ENCODE measurements at places on chromosomes 2 and 18.
A peak's percentile ranks its signal among the peaks of the same experiment; 100 is the strongest.

- DNase-seq = no peak
Measured at GRCh38 chr18:56890632-56891031, 239.5 kb downstream of the WDR7 start.

GRCh38 chr18:45839414-45840395 is 14.2 kb downstream of the SIGLEC15 start:
- DNase-seq = peak; percentile 25

DNA sequence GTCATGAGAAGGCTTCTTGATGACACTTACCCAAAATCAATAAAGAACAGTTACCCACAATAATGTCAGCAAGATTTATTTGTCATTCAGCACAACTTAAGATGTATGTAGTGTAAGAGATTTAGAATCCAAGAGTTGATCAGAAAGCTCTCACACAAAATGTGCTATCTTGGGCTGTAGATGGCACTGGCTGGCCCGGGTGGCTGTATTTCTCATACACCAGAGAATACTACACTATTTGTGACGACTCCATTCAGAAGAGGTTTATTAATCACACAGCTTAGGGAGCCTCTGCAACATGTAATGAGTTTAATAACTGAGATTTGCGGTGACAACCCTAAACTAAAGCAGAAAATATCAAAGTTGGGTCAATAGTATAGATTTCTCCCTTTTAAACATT is 530.4 kb upstream of the KLHL29 start:
- DNase-seq = no peak

DNA sequence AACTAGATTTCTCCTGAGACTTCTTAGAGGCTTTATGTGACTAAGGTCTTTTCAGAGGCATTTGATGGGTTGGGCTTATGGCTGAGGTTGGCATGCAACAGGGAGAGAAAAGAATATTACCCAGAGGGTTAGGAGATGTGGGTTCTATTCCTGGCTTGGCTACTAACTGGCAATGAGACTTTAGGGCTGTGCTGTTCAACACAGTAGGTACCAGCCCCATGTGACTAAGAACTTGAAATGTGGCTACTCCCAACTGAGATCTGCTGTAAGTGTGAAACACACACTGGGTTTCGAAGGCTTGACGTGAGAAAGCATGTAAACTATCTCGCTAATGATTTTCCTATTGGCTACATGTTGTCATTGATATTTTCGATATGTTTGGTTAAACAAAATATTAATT is 324.9 kb upstream of the SLC14A2 start:
- no peak for DNase-seq

DNA sequence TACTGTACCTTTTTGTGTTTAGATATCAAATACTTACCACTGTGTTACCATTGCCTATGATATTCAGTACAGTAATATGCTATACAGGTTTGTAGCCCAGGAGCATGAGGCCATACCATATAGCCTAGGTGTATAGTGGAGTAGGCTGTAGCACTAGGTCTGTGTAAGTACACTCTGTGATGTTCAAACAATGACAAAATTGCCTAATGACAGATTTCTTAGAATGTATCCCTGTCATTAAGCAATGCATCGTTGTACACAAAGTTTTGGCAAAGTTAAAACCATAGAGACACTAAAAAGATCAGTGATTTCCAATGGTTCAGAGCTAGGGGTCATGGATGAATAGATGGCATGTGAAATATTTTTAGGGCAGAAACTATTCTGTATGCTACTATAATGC is 415.5 kb downstream of the NCKAP5 start:
- no peak for DNase-seq

DNA sequence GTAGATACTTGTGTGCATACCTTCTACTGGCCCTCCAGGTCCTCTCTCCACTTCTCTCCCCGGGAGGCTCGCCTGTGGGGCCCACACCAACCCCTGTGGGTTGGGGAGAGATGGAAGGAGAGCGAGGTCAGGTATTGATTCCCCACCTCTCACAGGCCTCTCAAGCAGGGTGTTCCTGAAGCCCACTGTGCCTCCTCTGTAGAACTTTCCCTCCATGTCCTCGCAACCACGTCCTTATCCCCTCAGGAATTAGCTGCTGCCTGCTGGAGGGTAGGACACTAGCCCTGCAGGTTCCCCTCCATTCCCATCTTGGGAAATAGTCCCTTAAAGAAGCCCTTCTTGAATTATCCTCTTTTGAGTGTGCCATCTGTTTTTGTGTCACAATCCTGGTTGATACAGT is 38.9 kb upstream of the KLF11 start:
- DNase-seq = no peak

- DNase-seq = no peak
Measured at GRCh38 chr18:45024357-45025088, 343.8 kb downstream of the SETBP1 start.

DNA sequence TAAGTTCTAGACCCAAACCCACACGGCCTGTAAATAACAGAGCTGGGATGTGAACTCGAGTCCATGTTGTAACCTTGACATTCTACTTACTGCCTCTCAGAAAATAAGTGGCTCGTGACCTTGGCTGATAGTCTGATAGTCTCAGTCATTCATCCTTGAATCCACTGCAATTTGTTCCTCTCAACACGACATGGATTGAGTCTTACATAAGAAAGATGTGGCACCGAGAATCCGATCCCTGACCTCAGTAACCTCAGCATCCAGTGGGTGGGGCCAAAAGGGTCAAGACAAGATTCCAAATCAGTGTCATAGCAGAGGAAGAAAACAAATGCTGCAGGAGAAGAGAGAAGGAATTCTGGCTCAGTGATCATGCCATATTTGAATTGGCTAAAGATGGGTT is 97.6 kb downstream of the MAPRE2 start:
- DNase-seq = no peak

DNA sequence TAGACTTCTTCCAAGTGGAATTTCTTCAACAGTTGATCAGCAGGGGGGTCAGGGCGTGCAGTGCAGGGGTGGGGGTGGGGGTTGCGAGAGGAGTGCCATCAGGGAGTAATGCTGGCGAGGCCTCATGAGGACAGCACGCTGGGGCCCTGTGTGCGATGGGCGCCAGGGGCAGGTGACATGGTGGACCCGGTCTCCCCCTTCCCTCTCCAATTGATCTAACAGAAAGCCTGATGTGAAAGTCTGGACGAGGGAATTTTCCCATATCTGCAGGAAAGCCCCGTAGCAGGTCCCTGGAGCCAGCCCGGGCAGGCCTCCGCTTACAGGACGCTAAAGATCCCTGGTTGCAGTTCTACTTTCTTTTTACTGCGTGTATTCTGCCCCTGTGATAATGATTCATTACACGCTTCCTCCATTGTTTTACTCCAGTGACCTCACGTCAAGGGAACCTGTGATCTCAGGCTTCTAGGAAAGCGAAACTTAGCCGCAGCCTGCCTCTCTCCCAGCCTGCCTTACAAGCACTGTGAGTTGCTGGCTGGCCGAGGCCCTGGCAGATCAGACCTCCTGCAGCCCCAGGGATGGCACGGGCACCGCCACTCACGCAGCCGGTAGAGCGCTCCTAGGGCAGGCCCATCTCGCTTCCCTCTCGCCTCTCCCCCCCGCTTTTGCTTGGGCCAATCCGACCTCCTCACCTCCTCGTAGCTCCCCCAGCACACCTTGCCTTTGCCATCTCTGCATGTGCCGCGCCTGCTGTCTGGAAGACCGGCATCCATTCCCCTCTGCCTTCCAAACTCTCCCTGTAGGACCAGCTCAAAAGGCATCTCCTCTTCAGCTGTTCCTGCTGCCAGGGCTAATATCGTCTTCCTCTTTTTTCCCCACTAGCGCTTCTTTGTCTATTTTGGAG is 19.2 kb downstream of the NEURL3 start:
- DNase-seq = peak; percentile 22

GRCh38 chr18:74356959-74357358 is 41.3 kb downstream of the C18orf63 start:
- no peak for DNase-seq

- peak; percentile 42 for DNase-seq
Measured at GRCh38 chr18:8478166-8478967, 130.9 kb upstream of the RAB12 start.

- DNase-seq = peak; percentile 21
Measured at GRCh38 chr2:179787601-179788000, 73.8 kb downstream of the ZNF385B start.

DNA sequence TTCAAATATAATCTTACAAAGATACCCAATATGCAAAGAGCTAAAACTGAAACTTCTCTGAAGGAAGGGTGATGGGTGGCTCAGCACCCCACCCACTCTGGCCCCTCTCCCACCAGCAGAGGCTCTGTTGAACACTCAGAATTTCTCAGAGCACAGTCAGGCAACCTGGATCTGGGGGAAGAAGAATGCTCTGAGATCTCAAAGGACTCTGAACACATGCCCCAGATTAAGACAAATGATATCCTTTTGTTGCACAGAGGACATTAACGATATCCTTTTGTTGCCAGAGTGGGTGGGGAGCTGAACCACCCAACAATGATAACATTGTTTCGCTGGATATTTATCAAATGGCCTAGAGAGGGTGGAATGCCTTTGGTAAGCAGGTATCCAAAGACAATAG is 104.8 kb downstream of the LBH start:
- DNase-seq = no peak

GRCh38 chr2:189328848-189329245 is 112.4 kb upstream of the WDR75 start:
- DNase-seq = no peak

DNA sequence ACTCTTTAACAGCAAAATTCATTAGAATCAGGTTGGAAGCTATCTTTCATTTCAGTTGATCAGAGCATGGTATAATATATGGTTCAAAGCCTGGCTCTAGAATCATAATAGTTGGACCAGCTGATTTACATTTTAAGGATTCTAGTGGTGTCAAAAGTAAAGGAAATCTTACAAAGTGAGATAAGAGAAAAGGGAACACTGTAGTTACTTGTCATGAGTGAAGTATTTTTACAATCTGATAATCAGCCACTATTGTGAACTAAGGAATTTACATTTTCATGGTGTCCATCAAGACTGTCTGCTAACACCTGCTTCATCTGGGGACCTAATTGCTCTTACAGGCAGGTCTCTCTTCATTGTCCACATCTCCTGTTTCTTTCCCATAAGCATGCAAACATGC is 161.1 kb downstream of the SLC39A10 start:
- DNase-seq = no peak

- no peak for DNase-seq
Measured at GRCh38 chr2:10732924-10733565, 11.6 kb downstream of the ATP6V1C2 start.

- DNase-seq = no peak
Measured at GRCh38 chr2:19759880-19760279, 141.9 kb downstream of the TTC32 start.

DNA sequence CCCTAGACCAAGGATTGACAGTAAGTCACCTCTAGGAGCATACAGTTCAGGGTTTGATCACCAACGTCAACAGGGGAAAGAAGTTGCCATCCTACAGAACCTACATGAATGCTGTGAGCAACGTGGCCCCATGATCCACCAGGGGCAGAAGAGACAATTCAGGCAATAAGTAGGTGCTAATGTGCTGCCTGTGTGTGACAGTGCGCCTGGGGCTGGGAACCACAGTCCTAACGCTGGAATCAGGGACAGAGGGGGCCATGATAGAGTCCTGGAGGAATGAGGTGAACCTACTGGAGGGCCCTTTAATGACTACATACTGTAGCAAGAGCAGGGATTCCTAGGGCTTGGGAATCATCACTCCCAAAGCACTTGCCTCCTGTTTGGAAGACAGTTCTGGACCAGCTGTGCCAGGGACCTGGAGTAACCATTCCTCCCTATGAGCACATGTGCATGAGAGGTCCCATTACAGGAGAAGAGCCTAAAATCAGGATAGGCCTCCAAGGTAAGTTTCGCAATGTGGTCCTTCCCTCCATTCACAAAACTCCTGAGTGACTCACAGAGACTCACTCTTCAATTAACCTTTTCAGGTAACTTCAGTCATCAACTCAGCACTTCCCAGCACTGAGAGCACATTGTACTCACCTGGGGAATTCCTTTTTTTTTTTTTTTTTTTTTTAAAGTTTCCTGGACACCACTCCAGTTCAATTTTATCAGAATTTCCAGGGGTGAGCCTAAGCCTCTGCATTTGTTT is 214.0 kb downstream of the TMEM163 start:
- no peak for DNase-seq

- no peak for DNase-seq
Measured at GRCh38 chr2:151886241-151886640, 58.0 kb upstream of the ARL5A start.

- no peak for DNase-seq
Measured at GRCh38 chr18:31302991-31303390, 15.0 kb upstream of the DSG1 start.

DNA sequence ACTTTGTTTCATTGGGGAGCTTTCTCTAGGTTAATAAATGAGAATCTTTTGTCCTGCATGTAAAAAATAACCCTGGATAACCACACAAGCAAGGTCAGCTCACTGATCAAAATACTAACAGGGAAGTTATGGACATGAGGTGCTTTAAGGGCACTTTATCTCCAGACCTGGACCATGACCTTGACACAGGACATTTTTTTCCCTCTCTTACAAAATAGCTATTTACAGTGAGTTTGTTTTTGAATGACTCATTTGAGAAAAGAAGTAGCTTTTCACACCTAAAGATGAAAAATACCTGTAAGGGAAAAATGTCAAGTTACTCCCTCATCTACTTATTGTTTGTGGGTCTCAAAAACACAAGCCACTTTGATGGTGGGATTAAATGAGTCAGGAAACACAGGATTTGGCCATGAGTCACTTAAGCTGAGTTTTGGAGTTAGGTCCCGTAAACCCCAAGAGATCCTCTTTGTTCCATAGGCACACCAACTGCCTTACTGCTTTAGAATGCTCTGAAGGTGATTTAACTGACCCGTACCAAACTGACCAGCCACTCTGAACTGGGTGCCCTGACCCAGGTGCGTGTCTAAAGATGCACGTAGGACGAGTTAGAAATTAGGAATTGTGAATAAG is 479.3 kb upstream of the NXPH2 start:
- no peak for DNase-seq

GRCh38 chr18:48914581-48915251 is 36.0 kb downstream of the SMAD7 start:
- DNase-seq = no peak

DNA sequence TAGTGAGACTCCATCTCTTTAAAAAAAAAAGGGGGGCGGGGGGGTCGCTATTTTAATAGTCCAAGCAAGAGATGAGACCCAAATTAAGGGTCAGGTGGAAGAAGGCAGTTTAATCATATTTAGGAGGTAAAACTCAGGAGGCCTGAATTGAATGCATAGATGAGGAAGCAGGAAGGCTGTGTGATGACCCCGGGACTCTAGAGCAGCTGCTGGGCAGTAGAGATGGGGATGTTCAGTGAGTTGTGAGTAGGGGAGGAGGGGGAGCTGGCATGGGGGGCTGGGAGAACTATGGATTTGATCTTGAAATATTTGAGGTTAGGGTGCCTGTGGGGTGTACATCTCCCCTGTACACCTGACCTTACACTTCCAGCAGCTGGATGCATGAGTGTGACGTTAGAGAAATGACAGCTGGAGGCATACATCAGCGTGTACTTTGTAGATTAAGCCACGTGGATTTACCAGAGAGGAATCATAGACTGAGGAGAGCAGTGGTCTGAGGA is 41.0 kb downstream of the GALM start:
- no peak for DNase-seq

- no peak for DNase-seq
Measured at GRCh38 chr2:48749291-48750127, 6.0 kb downstream of the LHCGR start.

- DNase-seq = no peak
Measured at GRCh38 chr2:64327510-64328414, 126.2 kb upstream of the LGALSL start.

Measured in hematopoietic multipotent progenitor cell treated with erythropoietin and hydrocortisone succinate and interleukin-3 and kit ligand, for 17 days (in vitro differentiated cells).